ENCODE measurements at places on chromosomes 7 and 10. TPM values are rescaled to one million over a fixed set of nuclear protein-coding genes. Genes with fewer than 3 reads are reported as not detected.

GRCh38 chr7:48307041-48307714 lies 135.9 kb downstream of the ABCA13 start:
- no peak for DNase-seq

- no peak for DNase-seq
These were observed 11.1 kb upstream of the CNNM1 start for GRCh38 chr10:99318048-99318447.

DNA sequence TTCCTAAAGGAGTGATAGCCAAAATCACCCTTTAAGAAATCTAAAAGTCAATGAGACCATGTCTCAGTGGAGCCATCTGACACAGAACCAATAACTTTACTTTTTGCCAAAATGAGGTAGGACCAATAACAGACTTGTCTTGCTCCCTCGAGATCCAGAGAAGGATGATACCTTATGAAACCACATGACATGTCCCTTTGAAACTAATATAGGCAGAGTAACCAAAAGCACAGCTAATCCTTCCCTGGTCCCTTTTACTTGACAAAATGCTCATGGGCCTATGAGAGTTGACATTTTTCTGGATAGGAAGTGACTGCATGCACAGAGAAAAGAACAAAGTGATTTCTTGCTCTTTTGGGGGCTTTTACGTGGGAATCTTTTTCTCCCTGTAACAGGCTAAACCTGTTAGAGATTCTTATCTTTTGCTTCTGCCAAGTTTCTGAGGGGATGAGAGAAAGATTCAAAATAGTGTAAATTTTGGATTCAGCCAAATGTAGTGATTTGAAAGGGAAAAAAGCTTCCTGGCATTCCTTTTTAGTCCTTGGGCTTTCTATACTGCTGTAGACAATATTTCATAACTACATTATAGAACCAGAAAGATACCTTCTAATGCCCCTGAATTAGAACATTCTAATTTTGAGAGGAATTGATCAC lies 87.6 kb downstream of the ARMH3 start:
- no peak for DNase-seq

DNA sequence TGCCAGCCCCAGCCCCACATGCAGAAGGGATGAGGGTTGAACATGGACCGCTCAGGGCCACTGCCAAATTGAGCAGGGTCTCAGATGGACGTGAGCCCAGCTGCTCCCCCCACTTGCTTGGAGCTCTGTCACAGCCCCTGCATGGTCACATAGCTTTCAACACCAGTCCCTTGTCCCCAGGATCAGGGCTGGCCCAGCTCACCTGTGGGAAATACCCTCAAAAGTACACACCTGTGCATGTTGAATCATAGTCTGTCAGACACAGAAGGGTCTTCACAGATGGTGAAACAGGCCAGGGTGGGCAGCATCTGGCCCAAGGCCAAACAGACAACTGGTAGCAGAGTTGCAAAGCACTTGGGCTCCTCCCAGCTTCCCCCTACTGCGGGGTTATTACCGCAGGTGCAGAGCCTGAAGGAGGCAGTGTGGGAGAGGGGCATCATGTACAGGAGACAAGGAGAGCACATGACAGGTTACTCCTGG lies 77.6 kb upstream of the UNC5B start:
- no peak for DNase-seq

GRCh38 chr10:98338896-98339295 lies 70.9 kb upstream of the LOXL4 start:
- no peak for DNase-seq

GRCh38 chr7:88401009-88401623 lies 94.4 kb upstream of the STEAP4 start:
- no peak for DNase-seq

GRCh38 chr7:2904202-2904601 lies 60.1 kb upstream of the GNA12 start:
- no peak for DNase-seq

FAM25G gene
- polyA plus RNA-seq, result not detected

EPO gene
- not detected for polyA plus RNA-seq

ING3 gene
- polyA plus RNA-seq, result 38.6 TPM

HOXA3 gene
- 42.6 TPM for polyA plus RNA-seq
